DMS 273 treated with DMSO at 0.1 percent for 48 hours (cell line): ENCODE measurements at places on chromosomes 6 and 20.

- DNase-seq: no peak
Observed at GRCh38 chr6:107770541-107770940, 53.6 kb downstream of the SCML4 start.

GRCh38 chr6:166206066-166206465 is 38.4 kb upstream of the TBXT start:
- no peak for DNase-seq

GRCh38 chr6:134909701-134910592 is 40.0 kb downstream of the ALDH8A1 start:
- DNase-seq: no peak

GRCh38 chr6:106199331-106199730 is 113.2 kb downstream of the PRDM1 start:
- no peak for DNase-seq

DNA sequence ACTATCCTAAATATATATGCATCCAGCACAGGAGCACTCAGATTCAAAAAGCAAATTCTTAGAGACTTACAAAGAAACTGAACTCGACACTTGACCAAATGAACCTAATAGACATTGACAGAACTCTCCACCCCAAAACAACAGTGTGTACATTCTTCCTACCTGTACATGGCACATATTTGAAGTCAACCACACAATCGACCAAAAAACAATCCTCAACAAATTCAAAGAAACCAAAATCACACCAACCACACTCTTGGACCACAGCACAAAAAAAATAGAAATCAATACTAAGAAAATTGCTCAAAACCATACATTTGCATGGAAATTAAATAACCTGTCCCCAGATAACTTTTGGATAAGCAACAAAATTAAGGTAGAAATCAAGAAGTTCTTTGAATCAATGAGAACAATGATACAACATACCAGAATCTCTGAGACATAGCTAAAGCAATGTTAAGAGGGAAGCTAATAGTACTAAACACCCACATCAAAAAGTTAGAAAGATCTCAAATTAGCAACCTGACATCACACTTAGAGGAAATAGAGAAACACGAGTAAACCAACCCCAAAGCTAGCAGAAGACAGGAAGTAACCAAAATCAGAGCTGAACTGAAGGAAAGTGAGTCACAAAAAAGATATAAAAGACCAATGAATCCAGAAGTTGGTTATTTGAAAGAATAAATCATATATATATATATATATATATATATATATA is 12.5 kb upstream of the TREM1 start:
- no peak for DNase-seq

GRCh38 chr20:45910670-45911485 is 1.1 kb downstream of the PLTP start:
- peak; percentile 53 for DNase-seq
